AG09319 (cell line): ENCODE measurements at places on chromosomes 16 and 17.
A peak's percentile ranks its signal among the peaks of the same experiment; 100 is the strongest.

DNA sequence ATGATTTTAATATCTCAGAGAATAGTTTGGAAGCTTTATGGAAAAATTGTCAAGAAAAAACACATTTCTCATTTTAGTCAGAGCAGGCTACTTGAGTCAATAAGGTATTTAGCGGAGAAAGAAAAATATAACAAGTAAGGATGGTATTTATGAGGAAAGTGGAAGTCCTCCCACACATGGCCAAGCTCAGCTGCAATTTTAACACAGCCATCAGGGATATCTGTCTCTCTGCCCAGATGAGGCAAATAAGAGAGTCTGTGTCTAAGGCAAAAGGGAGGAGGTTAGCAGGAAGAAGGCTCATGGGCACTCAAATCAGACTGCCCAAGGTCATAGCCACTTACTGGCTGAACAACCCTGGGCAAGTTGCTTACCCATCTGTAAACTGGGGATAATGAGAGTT is 5.2 kb upstream of the CMTM2 start:
- no peak for DNase-seq

GRCh38 chr16:89571636-89572035 is 3.9 kb upstream of the CPNE7 start:
- no peak for DNase-seq

DNA sequence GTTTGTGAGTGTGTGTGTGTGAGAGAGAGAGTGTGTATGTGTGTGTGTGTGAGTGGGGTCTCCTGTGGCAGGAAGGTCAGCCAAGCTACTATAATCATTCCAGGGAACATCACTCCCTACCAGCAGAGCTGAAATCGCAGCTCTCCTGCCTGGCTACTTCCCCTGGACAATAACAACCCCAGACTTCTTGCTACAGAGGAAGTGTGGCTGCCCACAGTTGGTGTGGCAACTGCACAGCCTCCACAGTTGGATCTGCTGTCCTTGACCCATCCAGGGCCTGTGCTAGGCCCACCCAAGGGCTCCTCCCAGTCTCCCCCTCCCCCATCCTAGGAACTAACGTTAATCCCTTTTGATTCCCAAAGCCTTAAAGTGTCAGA is 1.5 kb downstream of the SLC13A5 start:
- DNase-seq = no peak

GRCh38 chr16:88818575-88818874 is 6.8 kb upstream of the APRT start:
- DNase-seq = no peak

GRCh38 chr17:61412143-61412859 is 12.7 kb downstream of the TBX2 start:
- peak; percentile 75 for DNase-seq

- no peak for DNase-seq
Measured at GRCh38 chr16:30901201-30902028, 5.0 kb downstream of the CTF1 start.

GRCh38 chr17:79568661-79569060 is 42.2 kb downstream of the RBFOX3 start:
- no peak for DNase-seq

DNA sequence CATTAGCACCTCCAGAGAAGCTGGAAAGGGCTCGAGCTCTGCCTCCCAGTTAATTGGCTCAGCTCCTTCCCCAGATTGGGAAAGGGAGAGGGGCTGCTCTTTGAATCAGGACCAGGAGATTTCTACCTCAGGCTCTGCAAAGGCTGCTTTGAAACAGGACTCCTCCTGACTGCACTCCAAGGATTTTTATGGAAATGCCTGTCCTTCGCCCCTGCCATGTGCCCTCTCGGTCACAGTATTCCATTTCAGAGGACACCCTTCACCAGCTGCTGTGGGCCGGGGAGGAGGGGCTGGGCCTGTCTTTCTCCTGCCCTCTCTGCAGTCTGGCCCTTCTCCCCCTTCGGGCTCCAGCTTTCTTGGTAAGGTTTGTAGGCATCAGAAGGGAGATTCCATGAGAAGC is 13.6 kb downstream of the MRM1 start:
- no peak for DNase-seq

GRCh38 chr16:81782236-81782635 is 3.1 kb downstream of the PLCG2 start:
- no peak for DNase-seq

GRCh38 chr16:79089735-79090284 is 510.7 kb downstream of the MAF start:
- no peak for DNase-seq
